ENCODE measurements at places on chromosomes 12 and 14.

DNA sequence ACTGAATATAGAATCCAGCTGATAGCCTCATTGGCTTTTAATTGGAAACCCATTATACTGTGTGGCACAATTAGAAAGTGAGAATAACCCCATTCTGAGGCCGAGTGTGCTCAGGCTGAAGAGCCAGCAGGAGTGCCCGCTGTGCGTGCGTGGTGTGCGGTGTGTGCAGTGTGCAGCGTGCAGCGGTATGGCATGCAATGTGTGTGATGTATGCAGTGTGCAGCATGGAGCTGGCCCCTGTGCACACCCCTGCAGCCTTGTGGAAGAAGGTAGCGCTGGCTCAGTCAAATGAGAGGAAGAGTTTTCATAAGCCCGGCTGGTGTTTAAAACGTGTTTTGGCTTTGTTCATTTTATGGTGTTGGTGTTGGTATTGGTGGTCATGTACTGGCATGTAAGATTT lies 22.9 kb downstream of the CKB start:
- no peak for DNase-seq

DNA sequence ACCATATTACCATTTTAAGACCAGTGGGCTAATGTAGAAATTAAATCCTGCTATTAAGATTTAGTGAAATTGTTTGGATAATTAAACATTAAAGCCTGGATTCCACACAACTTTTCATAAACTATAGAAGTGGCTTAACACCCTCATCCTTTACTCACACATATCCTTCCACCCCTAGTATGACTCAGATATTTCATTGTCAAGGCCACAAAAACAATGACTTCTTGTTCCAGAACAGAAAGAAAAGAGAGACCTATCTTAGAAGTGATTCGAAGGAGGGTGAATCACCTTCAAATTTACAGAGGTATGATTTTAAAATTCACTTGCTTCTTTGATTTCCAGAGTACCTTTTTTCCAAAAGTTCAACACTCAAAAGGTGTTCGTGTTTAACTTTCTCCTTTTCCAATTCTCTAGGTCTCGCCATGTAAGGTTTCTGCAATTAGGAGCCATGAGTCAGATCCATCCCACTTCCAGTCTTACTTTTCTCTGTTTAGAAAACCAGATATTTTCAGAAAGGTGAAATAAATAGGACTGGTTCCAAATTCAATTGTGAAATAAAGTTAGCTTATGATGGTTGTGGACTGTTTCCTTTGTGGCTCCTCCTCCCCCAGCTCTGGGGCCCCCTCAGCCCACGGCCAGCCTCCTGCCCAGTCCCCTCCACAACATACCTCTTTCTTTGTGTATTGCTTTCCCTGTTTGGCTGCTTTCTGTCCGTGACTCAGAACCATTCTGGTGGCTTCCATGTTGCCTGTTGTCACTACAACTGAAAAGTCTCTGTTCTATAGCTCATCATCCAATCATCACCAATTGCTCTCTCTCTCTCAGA lies 24.6 kb upstream of the MGP start:
- DNase-seq, result peak; percentile 38

GRCh38 chr12:162467-163307 lies 51.3 kb downstream of the SLC6A12 start:
- no peak for DNase-seq

GRCh38 chr12:126523891-126524290 lies 1458.7 kb downstream of the AACS start:
- no peak for DNase-seq

- peak; percentile 51 for DNase-seq
Measured at GRCh38 chr12:48296586-48297282, 54.0 kb downstream of the ZNF641 start.

- no peak for DNase-seq
Measured at GRCh38 chr14:75426332-75427125, 1.3 kb upstream of the JDP2 start.

- no peak for DNase-seq
Measured at GRCh38 chr12:71694099-71694820, 8.4 kb downstream of the TMEM19 start.

DNA sequence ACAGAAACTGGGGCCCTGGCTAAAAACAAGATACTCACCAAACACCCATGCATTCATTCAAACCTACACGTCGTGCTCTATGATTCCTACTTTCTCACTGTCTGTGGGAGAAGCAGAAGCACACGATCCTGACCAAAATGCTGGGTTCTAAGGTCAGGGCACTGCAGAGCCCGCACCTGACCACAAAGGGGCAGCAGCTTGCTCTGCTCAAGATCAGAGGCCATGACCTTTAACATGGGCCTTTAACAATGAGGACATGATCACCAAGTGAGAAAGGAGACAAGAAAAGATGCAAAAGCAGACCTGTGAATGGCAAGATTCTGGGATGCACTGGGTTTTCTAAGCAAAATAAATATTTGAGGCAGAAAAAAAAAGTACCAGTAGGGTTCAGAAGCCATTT lies 40.1 kb upstream of the VPS33A start:
- no peak for DNase-seq

GRCh38 chr12:89389755-89390661 lies 37.7 kb upstream of the DUSP6 start:
- no peak for DNase-seq

- DNase-seq, result no peak
Measured at GRCh38 chr14:86462193-86462753, 932.3 kb downstream of the FLRT2 start.

GRCh38 chr12:68370006-68370590 lies 37.9 kb upstream of the MDM1 start:
- DNase-seq, result no peak

DNA sequence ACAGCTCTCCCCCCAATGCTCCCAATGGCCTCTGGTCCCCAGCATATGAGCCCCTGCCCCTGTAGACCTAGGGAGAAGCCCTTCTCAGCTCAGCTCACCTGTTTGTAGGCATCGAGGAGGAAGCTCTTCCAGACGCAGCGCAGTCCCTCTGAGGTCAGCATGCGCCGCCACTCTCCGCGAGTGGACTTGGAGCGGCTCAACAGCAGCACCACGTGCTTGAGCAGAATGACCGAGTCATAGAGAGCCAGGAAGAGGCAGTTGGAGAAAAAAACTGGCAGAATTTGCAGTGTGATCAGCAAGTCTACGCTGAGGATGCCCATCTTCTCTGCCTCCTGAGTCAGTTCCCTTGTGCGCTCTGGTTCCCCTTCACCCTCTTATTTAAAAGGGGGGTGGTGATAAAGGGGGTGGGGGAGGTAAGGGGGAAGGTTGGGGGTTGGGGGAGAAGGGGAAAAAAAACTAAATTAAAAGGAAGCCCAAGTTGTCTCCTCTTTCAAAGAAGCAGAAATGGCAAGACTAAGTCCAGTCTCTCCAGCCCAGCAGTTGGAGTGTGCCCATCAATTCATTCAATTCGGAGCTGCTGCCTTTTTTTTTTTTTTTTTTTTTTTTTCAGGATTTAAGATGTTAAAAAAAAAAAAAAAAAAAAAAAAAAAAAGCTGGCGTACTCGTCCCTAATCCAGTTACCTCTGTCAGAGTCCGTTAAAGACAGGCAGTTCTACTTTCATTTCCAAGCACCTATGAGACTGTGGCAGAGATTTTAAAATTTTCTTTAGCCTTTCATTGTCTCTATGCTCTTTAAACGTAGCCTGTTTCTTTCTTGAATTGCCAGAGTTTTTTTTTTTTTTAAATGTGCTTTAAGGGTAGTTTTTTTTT lies at the start of gene DIO2:
Gene DIO2 (minus strand): TSS at position 352 of the 870 bp plus-strand sequence. CDS start 32 bp downstream, at position 320.
- no peak for DNase-seq

DNA sequence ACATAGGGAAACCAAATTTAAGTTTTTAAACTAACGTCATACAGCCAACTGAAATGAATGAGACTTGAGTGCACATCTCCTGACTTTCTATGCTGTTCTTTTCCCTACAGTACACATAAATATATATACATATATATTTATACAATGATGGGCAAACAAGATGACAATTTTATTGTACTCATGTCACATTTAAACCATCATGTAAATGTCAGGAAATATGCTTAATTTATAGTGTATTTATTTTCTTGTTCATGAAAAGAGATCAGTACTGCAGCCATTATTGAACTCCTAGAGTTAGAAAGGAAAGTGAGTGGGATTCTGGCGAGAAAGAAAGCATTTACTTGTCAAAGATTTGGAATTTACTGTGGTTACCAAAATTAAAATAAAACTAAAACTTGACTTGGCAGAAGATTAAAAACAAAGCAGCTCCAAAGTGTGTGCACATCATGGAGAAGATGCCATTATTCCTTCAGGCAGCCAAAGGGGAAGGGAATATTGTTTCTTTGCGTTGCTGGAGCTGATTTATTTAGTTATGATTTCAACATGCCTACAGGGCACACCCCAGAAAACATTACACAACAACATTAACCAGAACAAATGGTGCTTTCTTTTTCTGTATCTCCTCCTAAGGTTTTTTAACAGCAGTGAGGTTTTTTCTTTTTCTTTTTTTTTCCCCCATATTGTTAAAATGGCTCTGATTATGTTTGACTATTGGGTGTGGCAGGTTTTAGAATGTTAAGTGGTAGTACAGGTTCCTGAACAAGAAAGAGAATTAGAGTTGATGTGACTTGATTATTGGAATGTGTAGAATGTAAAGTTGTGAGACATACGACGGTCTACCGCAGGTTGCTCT lies 144.6 kb downstream of the RAD51B start:
- DNase-seq, result no peak

- no peak for DNase-seq
Measured at GRCh38 chr12:92369636-92370035, 224.0 kb upstream of the BTG1 start.

GRCh38 chr14:88496414-88496813 lies 58.4 kb downstream of the PTPN21 start:
- no peak for DNase-seq

DNA sequence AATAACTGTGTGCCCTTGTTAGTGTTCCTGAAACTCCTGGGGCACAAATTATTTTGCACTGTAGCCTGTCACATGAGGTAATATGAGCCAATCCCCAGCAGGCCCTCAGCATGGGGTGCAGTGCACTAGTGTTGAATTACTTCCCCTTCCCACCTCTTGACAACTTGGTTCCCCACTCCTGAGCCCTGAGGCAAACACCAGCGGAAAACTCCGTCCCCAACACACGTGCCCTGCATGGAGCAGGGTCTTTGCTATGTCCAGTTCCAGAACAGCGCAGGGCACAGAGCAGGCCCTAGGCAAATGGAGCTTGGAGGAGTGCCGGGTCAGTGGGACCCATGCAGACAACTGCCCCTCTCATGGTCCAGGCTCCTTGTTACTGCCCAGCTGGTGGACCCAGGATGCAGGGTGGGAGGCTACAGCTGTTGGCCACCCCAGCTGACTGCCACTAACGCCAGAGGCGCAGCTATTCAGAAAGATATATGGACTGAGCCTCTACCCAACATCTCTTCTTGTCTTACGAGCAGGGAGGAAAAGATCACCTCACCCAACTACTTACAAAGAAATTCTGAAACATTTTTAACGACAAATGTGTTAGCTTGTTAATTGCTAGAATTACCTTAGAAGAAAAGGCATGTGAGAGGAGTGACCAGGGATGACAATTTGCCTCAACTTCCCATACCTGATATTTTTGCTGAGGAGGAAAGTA lies 71.6 kb downstream of the NT5DC3 start:
- DNase-seq, result no peak

DNA sequence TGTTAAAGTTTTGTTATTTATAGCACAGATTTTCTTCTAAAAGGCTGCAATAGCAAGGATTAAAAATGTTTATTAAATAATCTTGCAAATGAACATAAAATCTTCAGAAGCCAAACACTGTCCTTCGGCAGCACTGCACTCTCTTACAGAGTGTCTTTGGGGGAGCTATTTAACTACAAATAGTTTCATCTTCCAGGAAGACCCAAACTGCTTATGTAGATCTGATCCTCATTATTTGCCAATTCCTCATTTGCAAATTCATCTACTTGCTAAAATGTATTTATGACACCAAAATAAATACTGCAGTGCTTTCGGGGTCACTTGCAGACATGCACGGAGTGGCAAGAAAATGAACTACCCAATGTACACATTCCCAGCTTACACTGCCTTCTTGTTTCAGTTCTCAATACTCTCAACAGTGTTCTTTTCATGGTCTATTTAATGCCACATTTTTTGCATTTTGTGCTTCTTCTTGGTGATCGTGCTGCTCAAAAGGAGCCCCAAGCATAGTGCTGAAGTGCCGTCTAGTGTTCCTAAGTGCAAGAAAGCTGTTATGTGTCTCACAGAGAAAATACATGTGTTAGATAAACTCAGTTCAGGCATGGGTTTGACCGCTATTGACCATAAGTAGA lies 128.1 kb downstream of the PRKD1 start:
- no peak for DNase-seq

DNA sequence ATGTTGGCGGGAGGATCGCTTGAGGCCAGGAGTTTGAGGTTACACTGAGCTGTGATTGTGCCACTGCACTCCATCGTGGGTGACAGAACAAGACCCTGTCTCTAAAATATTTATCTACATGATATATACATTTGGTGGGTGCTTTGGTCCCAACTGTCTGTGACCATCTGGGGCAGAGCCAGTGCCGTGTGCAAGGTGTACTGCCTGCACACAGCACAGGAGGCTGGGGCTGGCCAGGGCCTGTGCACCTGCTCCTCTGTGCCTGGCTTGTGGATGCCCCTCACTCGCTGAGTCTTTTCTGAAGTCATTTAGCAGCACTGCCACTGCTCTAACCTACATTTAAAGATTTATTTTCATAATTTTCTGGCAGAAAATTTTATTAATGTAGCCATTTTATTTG lies 58.7 kb downstream of the TRAF3 start:
- DNase-seq, result no peak

DNA sequence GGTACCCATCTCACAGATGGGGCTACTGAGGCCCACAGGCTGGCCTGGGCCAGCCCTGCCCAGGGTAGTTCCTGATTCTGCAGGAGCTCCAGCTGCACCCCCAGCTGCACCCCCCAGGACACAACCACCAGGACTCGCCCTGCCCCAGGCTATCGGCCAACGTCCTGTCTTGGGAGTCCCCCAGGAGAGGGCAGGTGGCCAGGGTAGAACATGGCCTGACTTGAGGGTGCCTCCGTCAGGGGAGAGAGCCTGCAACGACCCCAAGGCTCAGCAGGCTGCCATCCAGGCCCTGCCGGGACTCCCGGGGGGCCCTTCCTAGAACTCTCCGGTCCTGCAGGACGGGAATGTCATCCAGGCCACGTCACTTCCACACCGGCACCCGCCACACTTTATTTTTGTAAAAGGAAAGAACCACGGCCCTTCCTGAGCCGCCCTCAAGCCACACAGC lies 15.8 kb downstream of the JAG2 start:
- DNase-seq, result no peak

- no peak for DNase-seq
Measured at GRCh38 chr12:113292091-113292490, 42.8 kb downstream of the SLC8B1 start.

DNA sequence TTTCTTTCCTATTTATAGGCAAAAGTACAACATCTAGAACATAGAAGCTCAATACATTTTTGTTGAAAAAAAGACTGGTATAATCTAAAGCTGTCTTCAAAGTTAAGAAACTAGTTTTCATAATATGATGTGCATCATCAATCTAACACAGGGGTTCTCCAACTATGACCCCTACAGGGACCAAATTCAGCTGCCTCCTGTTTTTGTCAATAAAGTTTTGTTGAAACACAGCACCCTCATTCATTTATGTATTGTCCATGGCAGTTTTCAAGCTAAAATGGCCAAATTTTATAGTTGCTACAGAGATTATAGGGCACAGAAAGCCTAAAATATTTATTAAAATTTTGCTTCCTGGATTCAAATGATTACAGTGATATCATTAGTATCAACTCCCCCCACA lies 452.9 kb downstream of the CCER1 start:
- no peak for DNase-seq
